SHP77 (cell line): ENCODE measurements at places on chromosomes 7 and 10.
A peak's percentile ranks its signal among the peaks of the same experiment; 100 is the strongest.

DNA sequence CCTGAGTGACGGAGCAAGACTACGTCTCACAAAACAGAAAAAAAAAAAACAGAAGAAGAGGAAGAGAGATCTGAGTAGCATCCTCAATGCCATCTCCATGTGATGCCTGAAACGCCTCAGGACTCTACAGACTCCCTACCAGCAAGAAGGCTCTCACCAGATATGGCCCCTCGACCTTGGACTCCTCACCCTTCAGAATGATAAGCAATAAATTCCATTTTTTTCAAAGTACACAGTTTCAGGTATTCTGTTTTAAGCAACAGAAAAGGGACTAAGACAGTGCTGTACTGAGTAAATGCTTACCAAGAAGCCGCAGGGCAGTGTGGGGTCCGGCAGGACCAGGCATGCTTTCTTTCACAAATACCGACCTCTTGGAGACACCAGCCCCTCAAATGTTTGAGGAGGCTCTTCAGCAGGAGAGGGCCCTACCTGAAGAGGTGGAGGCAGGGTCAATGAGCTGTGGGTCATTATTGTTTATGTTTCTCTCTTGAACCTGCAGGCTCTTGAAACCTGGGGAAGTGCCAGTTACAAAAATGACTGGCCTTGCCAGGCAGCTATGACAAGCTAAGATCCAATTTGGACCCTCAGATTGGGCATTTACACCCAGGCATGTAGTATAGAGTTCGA, 204.1 kb upstream of the LYZL1 start:
- no peak for DNase-seq

DNA sequence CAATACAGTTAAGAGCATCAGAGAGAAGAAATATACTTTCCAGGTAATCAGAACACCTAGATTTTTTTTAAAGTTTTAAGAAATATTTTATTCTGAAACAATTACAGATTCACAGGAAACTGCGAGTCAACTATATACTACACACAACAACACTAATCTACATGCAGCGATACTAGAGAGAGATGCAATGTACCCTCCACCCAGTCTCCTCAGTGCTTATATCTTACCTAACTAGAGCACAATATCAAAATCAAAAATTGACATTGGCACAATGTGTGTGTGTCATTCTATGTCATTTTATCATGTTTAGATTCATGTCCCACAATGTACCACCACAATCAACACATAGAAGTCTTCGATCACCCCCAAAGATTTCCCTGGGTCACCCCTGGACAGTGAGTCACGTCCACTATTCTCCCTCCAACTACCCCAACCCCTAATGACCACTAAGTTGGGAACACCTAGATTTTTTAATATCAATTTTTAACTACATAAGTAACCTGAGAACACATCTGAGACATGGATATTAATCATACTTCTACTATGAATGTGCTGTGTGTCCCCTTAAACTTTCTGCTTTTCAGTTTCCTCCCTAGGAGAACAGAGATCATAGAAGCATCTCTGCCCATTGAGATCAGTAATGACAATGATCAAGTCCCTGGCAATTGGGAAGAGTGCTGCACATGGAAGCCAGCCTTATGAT, 86.5 kb downstream of the GSAP start:
- DNase-seq: no peak

DNA sequence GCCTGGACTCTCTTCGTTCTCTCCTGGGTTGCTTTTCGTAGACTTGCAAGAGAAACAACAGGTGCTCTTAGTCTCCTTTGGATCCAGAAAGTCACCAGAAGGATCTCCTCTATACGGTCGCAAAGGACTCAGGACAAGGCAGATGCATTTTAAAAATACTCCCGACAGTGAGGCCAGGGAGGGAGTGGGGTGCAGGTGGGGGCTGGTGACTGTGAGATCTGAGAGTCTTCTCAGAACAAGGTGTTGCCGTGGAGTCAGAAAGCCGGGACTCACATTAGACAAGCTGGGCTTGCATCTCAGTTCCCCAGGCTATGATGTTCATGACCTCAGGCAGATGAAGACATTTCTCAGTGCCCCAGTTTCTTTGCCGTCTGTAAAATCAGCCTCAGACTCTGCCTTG, 507.2 kb downstream of the TCERG1L start:
- no peak for DNase-seq

DNA sequence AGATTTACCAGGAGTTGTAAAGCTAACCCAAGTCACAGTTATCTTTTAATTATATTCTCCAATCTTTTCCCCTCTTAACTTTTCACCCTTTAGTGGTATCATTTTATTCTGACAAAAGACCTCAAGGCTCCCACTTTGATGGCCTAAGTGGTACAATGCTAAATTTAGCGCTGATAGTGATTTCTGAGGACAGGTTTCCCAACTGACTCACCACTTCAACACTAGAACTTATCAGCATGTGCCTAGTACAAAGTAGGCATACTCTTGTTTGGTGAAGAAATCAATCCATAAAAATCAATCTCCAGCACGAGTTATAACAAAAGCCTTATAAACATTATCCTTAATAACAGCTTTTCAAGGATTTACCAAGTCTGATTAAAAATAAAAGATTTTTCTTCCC, 7.5 kb downstream of the SNX13 start:
- DNase-seq: no peak

DNA sequence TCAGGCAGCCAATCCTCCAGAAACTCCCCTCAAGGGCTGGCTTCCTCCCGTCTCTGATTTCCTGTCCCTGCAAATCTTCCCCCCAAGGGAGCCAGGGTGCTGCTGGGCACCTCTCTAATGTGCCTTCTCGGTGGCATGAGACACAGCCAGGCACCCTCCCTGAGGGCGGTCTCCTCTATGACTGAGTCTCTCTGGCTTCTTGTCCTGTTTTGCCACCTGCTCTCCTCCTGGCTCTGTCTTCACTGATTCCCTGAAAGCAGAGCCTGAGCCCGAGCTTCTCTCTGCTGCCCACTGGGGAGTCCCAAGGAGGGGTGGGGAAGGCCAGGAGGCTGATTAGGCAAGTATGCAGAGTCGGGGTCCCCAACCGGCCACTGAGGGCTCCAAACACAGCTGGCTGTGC, 60.4 kb upstream of the INSIG1 start:
- no peak for DNase-seq

DNA sequence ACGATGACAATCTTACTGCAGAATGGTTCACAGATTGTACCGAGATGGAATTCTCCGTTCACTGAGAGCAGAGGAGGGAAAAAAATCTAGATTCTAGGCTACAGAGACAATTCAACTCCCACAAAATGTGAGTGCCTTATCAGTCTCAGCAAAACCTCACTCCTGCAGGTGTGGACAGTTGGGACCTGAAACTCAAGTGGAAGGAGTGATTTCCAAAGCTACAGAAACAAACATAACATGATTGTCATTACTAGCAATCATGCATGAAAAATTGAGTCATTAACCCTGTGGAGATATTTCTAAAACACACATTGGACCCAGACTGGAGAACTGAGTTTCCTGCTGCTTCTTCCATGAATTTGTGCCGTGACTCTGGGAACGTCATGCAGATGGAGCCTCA, 70.3 kb downstream of the CALML3 start:
- no peak for DNase-seq

- DNase-seq: peak; percentile 37
Measured at GRCh38 chr7:41148521-41148951, 554.4 kb downstream of the INHBA start.

DNA sequence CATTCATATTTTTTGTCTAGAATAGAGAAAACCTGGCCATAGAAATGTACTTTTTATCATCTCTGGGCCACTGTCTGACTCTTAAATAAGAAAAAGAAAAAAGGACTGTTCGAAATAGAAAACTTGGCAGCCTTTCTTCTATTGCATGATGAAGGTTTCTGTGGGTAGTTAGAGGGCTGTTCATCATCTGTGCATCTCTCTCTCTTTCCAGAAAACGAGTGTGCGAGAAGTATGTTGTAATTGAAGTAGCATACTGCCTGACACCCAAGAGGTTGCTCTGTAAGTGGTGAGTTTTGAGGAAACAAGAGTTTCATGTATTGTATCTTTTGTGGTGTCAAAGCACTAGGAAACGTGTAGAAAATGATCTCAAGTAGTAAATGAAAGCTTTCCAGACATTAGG, 343.2 kb upstream of the TMEM229A start:
- no peak for DNase-seq

- no peak for DNase-seq
Measured at GRCh38 chr10:84549368-84550165, 221.2 kb downstream of the CCSER2 start.

- no peak for DNase-seq
Measured at GRCh38 chr10:76935941-76936613, 701.5 kb downstream of the KCNMA1 start.

DNA sequence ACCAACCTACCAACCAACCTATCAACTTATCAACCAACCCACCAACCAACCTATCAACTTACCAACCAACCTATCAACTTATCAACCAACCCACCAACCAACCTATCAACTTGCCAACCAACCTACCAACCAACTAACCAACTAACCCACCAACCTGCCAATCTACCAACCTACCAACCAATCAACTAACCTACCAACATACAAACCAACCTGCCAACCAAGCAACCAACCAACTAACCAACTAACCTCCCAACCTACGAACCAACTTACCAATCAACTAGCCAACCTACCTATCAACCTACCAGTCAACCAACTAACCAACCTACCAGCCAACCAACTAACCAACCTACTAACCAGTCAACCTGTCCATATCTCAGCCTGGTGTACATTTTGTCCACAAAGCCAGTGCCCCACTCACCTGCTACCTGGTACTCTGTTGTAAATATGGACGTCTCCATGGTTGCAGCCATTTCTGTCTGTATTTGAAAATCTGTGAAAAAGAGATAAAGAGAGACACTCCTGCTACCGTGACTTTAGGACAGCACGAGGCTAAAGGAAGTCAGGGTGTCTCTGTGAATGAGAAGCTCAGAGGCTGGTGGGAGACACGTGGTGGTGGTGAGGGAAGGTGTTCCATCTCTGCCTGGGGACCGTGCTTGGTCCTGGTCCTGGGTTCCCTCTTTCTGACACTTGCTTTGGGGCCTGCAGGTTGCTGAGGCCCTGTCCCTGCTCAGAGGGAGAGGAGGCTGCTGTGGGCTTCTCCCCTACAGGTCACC, 41.9 kb upstream of the IL15RA start:
- no peak for DNase-seq

DNA sequence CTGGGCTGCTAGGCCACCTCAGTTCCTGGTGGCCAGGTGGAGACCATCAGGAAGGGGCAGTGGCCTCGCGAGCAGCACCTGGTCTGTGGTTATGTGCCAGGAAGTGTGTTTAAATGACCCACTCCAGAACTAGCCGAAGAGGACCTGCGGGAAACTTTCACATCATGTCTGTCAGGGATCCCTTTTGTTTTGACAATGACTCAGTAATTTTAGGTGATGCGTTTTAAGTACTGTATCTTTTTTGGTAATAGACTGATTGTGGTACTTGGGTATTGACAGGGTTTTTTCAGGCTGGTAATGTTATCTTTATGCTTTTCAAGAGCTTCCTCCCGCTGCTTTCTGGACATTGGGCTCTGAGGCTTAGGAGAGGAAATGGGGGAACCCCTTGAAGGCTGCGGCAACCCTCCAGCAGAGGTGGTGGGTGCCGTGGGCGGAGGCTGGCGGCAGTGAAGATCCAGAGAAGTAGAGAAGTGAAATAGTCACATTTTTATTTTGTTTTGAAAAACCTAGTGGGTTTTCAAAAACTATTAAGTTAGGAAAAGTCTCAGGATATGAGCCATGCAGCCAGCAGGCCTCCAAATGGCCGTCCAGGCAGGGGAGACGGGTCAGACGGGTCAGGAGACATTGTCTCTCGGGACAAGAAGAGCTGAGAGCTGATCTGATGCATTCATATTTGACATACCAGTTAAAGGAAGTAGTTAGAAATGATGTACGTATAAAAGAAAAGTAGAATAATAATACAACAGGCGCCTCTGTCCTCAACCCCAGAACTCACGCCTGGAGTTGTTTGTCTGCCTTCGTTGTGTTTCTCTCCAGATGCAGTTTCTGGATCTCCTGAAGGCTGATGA, 27.7 kb downstream of the PPP2R2D start:
- DNase-seq: no peak

DNA sequence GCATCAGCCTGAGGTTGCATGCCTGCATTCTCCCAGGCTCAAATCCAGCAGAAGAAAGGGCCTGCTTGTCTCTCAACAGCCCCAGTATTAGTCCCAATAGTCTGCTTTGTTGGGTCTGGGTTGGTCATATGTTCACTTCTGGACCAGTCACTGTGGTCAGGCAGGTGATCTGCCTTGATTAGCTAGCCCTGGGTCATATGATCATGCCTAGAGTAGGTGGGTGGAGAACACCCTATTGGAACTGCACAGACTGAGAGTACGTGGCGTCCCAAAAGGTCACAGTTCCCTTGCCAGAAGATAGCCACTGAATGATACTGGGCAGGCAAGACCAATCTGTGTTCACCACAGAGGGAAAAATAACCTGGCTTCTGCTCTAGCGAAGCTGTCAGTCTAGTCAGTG, 80.1 kb downstream of the SH2D4B start:
- DNase-seq: no peak

- no peak for DNase-seq
Measured at GRCh38 chr7:92404170-92404614, 43.1 kb upstream of the GATAD1 start.

- DNase-seq: no peak
Measured at GRCh38 chr10:79149662-79150443, 81.1 kb downstream of the ZMIZ1 start.

- peak; percentile 40 for DNase-seq
Measured at GRCh38 chr10:92849234-92849525, 860 bp downstream of the EXOC6 start.

DNA sequence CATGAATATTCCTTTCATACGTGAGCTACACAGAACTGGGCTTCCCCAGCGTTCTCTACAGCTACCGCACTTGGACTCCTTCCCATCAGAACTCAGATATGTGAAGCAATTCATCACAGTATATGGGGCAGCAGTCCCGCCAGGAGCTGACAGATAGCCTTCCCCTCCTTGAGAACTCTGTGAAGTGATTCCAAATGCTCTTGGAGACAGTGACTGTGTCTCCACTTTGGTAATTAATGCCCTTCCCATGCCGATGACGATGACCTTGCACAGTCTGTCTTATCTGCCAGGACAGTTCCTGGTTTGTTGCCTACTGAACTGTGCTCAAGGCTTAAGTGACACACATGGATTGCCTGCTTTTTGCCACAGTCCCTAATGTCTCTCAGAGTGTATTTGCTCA, 75.0 kb upstream of the AFAP1L2 start:
- no peak for DNase-seq

DNA sequence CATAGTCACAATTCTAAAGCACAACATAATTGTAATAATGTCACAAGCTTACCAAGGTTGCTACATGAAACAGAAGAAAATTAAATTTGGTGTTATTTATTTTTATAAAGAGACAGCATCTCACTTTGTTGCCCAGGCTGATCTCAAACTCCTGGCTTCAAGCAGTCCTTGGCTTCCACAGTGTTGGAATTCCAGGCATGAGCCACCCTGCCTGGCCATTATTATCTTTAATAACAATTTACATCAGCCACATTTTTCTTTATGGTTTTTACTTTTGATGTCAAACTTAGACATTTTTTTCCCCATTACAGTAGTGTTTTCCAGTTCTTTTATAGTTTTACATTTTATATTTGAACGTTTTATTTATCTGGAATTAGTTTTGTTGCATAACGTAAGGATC, 46.7 kb downstream of the BMPR1A start:
- no peak for DNase-seq

- peak; percentile 14 for DNase-seq
Measured at GRCh38 chr10:18104223-18104872, 35.9 kb upstream of the CACNB2 start.
